ENCODE measurements at places on chromosomes 5 and 9. TPM values are rescaled to one million over a fixed set of nuclear protein-coding genes. Genes with fewer than 3 reads are reported as not detected.

GRCh38 chr5:36666986-36667385 is 60.6 kb downstream of the SLC1A3 start:
- H3K4me3 ChIP-seq, result no peak overlapping the region
- no peaks in the 10 kb centered on the region for H3K36me3 ChIP-seq
- no peaks in the 10 kb centered on the region for H3K4me1 ChIP-seq
- no peak for DNase-seq
- no peaks in the 10 kb centered on the region for H3K27me3 ChIP-seq

DNA sequence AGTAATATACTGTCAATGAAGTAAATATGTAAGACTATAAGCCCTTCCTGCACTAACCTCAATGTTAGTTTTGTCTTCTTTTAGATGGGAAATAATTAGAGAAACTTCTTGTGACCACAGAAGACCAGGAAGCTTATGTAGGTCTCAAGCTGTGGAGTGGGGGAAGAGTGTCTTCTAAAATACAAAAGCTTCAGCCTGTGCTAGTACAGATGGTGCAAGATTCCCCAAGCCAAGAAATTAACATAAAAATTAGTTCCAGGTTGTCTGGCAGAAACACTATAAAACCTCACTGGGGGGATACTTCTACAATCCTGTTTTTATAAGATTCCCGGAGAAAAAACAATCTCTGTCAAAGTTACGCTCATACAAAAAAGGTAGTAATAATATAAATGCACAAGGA is 103.6 kb downstream of the FNBP1 start:
- H3K4me1 ChIP-seq, result no peaks in the 10 kb centered on the region
- no peak for DNase-seq
- H3K27ac ChIP-seq, result no peak overlapping the region
- H3K36me3 ChIP-seq, result no peaks in the 10 kb centered on the region
- H3K4me3 ChIP-seq, result no peak overlapping the region

- DNase-seq, result peak; percentile 28
- H3K4me1 ChIP-seq, result no peaks in the 10 kb centered on the region
- no peak overlapping the region for H3K4me3 ChIP-seq
Measured at GRCh38 chr5:142364251-142365145, 39.7 kb upstream of the SPRY4 start.

The FCN2 gene
- not detected for total RNA-seq

- no peak within 1 kb of the TSS for H3K27ac ChIP-seq
- no peak within 1 kb of the TSS for H3K4me3 ChIP-seq
- no peak for DNase-seq
- H3K36me3 ChIP-seq, result no peaks in the 10 kb centered on the region
- no peaks in the 10 kb centered on the region for H3K4me1 ChIP-seq
Measured at GRCh38 chr9:109166771-109167601, at the start of gene FRRS1L. FRRS1L (minus strand) TSS chr9:109167249; CDS start chr9:109167138, 111 bp downstream.

DNA sequence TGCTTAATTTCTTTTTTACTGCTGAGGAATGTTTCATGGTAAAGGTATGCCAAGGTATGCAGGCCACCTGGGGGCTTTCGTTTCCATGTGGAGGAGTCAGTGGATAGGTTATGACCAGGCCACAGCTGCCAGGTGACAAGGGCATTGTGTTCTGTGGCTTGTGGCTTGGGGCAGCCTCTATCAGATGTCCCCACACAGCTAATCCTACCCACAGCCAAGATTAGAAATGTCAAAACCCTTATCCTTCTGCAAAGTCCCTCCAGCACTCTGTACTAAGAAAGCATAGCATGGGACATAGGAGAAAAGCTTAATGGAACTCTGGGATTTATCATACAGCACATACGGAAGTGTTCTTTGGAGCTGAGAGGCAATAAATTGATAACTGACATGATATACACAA is 171.2 kb upstream of the S1PR3 start:
- no peaks in the 10 kb centered on the region for H3K4me1 ChIP-seq
- H3K27me3 ChIP-seq, result no peaks in the 10 kb centered on the region
- H3K36me3 ChIP-seq, result no peaks in the 10 kb centered on the region
- no peak for DNase-seq
- no peak overlapping the region for H3K27ac ChIP-seq

GRCh38 chr5:144205141-144205551 is 34.5 kb downstream of the KCTD16 start:
- H3K4me3 ChIP-seq, result no peak overlapping the region
- no peaks in the 10 kb centered on the region for H3K4me1 ChIP-seq
- H3K27ac ChIP-seq, result no peak overlapping the region
- DNase-seq, result no peak
- H3K36me3 ChIP-seq, result no peaks in the 10 kb centered on the region

The ADGRD2 gene
- not detected for total RNA-seq

DNA sequence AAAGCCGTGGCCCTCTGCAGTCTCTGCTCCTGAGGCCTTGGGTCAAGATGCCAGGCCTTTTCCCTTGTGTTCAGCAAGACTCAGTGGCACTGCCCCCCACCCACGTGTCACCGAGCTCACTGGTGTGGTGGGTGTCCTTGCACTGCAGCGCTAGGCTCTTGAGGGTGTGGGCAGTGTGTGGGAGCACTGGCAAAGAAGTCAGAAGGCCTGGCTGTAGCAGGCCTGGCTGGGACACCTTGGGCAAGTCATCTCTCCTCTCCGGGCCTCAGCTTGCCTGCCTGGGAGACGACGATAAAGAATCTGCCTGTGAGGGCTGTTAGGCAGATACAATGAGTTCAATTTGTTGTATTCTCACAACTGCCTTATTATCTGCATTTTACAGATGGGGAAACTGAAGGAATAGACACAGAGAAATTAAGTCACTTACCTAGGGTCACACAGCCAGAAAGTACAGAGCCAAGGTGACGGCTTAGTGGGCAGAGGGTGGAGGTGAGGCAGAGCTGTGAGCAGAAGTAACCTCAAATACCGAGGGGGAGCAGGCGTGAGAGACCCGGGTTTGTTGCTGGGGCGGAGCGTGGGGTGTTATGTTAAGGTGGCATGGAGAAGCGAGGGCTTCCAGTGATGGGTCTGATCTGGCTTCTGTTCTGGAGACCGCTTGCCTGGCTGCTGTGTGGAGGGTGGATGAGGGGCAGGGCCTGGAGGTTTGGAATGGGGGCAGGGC is 1.4 kb downstream of the TSPAN17 start:
- H3K27me3 ChIP-seq, result no peaks in the 10 kb centered on the region
- DNase-seq, result no peak
- no peak overlapping the region for H3K27ac ChIP-seq

- H3K27ac ChIP-seq, result peak overlapping the region; percentile 87
- H3K4me3 ChIP-seq, result peak overlapping the region; percentile 79
- H3K36me3 ChIP-seq, result no peaks in the 10 kb centered on the region
- no peaks in the 10 kb centered on the region for H3K27me3 ChIP-seq
Measured at GRCh38 chr5:116576053-116576713, 1.6 kb upstream of the SEMA6A start.

The JAKMIP2 gene
- total RNA-seq, result 2.1 TPM

DNA sequence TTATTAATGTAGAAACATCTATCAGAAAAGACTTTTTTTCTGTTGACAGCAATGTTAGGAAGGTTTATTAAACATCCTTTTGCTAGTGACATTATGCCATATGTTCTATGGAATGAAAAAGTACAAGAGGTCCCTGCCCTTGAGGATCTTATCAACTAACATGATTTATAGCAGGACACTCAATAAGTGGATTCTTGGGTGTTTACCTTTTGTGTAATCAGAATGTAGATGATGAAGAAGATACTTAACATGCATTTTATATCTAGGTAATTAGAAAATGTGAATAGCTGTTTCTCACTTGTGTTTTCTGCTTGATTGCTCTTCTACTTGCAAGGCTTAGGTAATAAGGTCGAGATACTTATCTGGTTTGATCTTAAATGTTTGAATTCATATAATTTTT is 4.9 kb downstream of the HMGCR start:
- H3K27ac ChIP-seq, result no peak overlapping the region
- peaks cover 35% of the 10 kb centered on the region for H3K4me1 ChIP-seq
- H3K27me3 ChIP-seq, result no peaks in the 10 kb centered on the region
- peaks cover 37% of the 10 kb centered on the region for H3K36me3 ChIP-seq
- no peak overlapping the region for H3K4me3 ChIP-seq

The BARHL1 gene
- not detected for total RNA-seq

- no peak overlapping the region for H3K4me3 ChIP-seq
- H3K27me3 ChIP-seq, result no peaks in the 10 kb centered on the region
- peaks cover 11% of the 10 kb centered on the region for H3K4me1 ChIP-seq
- DNase-seq, result no peak
- H3K27ac ChIP-seq, result no peak overlapping the region
Measured at GRCh38 chr9:107065549-107065948, 202.6 kb downstream of the ZNF462 start.

The HTR4 gene
- total RNA-seq, result 21.5 TPM

DNA sequence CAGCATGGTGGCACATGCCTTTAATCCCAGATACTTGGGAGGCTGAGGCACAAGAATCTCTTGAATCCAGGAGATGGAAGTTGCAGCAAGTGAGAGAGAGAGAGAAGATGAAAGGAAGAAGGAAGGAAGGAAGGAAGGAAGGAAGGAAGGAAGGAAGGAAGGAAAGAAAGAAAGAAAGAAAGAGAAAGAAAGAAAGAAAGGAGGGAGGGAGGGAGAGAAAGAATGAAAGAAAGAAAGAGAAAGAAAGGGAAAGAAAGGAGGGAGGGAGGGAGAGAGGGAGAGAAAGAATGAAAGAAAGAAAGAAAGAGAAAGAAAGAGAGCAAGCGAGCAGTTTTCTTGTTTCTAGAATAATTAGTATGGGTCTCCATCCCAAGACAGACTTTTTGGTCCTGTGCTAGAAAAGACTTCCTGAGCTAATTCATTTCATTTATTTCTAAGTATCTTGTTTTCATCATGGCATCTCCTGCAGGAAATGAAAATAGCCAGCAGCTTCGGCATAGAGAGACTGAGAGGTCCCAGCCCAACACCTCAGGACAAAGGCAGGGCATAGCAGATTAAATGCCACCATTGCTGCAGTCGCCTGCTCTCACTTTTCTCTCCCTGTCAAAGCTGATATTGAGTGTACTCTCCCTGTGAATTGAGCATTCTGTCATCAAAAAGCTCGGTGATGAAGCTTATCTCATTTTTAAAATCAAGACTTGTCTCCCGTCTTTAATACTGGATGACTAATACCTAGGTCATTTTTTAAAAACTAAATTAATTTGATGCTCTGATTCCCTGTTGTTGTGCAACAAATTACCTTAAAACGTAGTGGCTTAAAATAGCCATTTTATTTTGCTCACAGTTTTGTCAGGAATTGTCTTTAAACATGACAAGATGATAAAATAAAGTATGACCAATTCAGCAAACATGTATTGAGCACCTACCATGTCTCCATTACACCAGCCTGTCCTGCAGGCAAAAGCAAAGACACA is 91.8 kb upstream of the ADRA1B start:
- H3K27ac ChIP-seq, result no peak overlapping the region
- H3K4me3 ChIP-seq, result no peak overlapping the region
- no peaks in the 10 kb centered on the region for H3K36me3 ChIP-seq
- H3K27me3 ChIP-seq, result no peaks in the 10 kb centered on the region
- DNase-seq, result no peak

The C1QTNF2 gene
- 0.54 TPM for total RNA-seq

The PKD2L2 gene
- not detected for total RNA-seq

DNA sequence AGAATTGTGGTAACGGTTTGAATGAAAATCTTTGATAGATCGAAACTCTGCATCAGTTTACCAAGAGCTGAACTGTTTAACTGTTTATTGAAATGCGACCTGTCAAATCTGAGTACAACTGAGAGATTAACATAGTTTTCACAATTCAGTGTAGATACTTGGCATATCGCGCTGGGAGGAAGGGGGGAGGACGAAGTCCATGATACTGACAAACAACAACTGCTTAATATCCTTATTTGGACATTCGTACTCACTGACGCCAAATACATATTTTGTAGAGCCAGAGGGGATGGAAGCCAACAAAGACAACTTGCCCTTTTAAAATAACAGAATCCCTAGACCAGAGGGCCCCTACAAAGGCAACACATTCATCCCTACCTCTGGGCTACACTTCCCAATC is 93.2 kb downstream of the GLIS3 start:
- no peak overlapping the region for H3K4me3 ChIP-seq
- peak overlapping the region; percentile 23 for H3K27ac ChIP-seq
- H3K27me3 ChIP-seq, result no peaks in the 10 kb centered on the region
- no peaks in the 10 kb centered on the region for H3K4me1 ChIP-seq
- no peaks in the 10 kb centered on the region for H3K36me3 ChIP-seq
- DNase-seq, result no peak

The EQTN gene
- 1.9 TPM for total RNA-seq

All from Peyer's patch (tissue), 4 donors.